ENCODE measurements at places on chromosomes 6 and 20.

DNA sequence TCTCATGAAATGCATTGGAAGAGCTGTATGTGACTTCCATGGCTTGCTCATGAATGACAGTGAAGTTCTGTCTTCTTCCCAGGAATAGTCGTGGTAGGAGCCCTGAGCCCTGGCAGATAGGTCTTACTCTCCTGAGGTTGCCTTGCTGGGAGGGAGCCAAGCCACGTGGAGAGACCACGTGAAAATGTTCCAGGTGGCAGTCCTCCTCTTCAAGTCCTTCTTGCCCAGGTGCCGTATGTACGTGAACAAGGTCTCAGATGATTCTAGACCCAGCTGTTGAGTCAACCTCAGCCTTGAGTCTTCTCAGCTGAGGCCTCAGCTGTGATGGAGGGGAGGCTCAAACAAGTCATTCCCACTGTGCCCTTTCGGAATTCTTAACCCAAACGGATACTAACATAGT lies 192.4 kb upstream of the PRDM1 start:
- no peak for DNase-seq

- no peak for DNase-seq
Observed at GRCh38 chr6:79546186-79546585, 9.0 kb upstream of the LCA5 start.

DNA sequence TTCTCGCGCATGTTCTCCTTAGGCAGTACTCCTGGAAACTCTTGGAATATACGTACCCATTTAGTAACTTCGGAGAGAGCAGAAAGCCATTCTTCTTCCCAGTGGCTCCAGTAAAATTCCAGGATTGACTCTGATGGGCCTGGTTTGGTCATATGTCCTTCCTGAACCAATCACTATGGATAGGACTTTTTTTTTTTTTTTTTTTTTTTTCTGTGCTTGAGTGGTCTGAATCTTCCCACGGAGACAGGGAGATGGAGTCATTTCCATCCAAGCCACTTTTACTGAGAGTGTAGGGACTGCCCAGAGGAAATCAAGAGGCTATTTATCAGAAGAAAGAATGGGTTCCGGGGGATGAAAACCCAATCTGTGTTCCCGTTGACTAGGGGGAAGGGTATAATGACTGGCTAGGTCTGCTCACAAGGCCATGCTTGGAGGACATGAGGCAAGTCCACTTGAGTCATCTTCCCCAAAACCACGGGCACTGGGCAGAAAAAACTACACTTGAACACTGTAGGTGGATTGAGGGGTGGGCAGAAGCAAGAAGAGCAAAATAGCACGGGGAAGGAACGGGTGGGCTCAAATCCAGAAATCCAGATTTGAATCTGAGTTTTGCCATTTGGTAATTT lies 35.4 kb upstream of the MRPS18A start:
- DNase-seq, result no peak

DNA sequence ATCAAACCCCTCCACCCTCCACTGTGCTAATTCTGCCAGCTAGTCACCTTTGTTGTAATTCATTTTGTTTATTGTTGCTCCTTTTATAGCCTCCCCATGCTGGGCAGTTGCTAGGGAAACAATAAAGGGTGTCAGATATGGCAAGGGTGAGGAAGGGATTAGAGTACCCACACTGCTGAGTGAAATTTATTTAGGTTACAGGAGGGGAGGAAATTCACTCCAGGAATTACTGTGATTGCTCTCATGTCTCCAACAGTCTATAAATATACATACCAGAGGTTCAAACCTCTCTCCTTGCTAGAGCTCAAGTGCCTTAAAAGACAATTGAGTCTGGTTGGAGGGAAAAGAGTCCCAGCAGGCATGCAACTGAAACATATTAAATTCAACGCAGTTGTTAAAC lies 90.6 kb upstream of the ADGRF1 start:
- DNase-seq, result no peak

- DNase-seq, result no peak
Observed at GRCh38 chr6:13187692-13188091, 140.6 kb downstream of the TBC1D7 start.

GRCh38 chr20:15673206-15673605 lies 900.0 kb downstream of the KIF16B start:
- peak; percentile 84 for DNase-seq

DNA sequence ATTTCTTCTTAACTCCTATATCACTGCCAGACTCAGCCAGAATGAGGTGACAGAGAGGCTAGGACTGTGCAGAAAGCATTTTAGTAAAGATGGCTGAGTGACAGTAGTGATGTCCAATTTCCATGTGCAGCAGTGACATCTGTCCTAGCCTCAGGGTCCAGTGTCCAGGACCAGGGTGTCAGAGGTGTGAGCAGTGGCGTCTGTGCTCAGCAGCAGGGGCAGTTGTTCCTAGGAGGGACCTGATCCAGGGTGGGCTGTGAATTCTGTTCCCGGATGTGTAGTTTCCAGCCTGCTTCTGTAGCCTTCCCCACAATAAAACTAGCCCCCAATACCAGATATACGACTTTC lies 6.0 kb downstream of the HLA-B start:
- no peak for DNase-seq

DNA sequence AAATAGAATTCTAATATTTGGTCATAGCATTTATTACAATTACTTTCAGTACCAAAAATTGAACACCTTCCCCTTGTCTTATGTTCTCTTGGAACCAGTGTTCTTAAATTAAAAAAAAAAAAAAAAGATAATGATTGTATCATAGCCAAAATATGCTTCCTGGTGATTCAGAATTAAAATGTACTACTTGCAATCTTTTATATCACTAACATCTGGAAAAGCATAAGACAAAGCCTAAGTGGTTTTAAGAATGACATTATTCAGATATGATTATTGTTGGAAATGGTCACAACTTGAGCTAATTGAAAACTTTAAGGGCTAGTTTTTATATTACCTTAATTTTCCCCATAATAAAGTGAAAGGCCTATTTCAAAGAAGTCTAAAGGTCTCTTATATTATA lies 493.3 kb upstream of the MARCKS start:
- DNase-seq, result no peak

DNA sequence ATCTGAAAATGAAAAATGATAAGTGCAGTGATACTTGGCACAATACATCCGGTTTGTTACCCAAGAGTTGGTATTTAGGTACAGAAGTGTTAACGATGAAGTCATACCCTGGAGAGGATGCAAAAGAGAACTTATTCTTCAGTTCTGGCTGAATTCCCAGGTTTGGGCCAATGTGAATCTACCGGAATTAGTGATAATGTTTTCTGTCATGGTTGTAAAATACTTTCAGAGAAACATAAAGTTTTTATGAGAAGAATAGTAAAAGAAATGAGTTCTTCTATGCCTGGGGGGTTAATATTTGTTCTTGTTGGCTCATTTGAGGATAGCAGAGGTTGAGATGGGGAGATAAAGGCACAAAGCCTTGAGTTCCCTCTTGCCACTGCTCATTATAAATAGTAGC lies 509.9 kb upstream of the POU3F2 start:
- no peak for DNase-seq

- no peak for DNase-seq
Observed at GRCh38 chr6:78324213-78324612, 543.1 kb upstream of the IRAK1BP1 start.

- no peak for DNase-seq
Observed at GRCh38 chr6:108288742-108289141, 6.1 kb upstream of the AFG1L start.

DNA sequence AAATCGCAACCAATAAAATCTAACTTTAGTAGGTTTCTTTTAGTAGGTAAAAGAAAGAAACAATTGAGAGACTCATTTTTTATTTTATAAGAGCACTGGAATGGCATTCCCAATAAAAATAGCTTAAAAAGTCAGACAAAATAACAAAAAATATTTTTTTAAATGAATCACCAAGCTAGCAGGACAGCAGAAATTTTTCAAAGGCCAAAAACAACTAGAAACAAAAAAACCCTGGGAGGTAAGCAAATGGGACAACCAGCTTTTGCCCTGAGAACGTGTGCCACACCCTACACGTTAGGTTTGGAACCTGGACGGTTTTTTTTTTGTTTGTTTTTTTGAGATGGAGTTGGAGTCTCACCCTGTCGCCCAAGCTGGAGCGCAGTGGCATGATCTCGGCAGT lies 19.6 kb downstream of the GPLD1 start:
- DNase-seq, result no peak

DNA sequence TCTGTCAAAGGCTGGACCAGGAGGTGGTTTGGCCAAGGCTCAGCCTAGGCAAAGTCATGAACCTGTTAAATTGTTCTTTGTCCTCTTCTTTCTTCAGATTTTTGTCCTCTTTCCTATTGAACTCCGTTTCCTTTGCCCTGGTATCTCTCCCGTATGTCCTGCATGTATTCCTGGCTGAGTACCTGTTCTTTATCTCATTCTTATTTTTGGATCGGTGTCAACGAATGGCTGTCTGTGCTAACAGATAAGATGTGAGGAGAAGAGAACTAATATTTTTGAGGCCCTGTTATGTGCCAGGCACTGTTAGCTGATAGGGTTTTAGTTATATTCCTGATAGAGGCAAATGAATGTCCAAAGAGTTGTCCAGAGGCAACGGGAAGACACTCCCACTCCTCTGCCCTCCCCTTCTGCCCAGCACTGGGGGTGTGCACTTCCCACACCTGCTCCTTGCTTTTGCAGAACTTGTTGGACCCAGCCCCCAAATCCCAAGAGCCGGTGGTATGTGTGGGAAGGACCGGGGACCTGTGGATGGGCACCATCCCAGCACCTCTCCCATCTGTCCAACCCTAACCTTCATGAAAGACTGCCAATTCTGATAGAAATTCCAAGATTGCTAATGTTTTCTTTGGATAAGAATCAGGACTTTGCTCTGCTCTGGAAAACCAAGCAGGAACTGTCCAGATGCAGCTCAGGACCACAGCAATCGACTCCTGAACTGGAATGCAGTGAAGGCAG lies 20.6 kb downstream of the MMP24OS start:
- DNase-seq, result no peak

DNA sequence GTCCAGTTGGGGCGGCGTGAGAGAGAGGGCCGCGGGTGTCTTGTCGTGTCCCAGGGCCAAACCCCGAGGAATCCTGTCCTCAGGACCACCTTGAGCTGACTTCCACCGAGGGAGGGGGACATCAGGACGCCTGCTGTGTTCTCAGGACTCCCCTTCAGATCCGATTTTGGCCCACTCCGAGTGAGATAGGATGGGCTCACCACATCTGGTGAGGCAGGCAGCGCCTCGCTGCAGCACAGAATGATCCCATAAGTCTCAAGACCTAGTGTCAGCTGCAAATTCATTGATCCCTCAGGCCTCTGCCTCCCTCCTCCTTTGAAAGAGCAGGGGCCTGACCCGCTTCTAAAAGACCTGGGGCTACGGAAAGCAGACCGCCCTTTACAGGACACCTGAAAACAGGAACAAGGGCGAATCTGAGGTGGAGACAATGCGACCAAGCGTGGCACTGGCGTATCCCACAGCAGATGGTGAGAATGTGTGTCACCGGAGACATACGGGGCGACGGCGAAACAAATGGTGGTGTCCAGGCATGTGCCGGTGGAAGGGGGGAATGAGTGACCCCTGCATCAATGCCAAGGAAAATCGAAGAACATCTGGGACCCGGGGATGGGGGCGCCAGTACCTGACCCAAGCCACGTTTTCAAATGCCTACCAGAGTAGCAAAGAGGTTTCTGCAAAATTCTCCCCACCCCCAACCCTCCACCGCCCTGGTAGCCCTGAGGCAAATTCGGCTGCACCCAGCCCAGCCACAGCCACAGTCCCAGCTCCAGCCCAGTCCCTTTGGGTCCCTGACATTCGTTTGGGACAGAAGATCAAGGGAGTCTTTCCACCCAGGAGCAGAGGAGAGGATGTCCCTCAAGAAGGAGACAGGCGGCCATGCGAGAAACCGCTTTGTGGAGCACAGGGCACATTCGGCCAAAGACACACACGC lies 162.1 kb upstream of the ZNF337 start:
- DNase-seq, result no peak

- no peak for DNase-seq
Observed at GRCh38 chr20:17828598-17829144, 128.9 kb downstream of the BANF2 start.

GRCh38 chr6:162151021-162151665 lies 576.4 kb downstream of the PRKN start:
- DNase-seq, result no peak

GRCh38 chr6:24802271-24803059 lies 3.7 kb upstream of the ARMH2 start:
- DNase-seq, result no peak

DNA sequence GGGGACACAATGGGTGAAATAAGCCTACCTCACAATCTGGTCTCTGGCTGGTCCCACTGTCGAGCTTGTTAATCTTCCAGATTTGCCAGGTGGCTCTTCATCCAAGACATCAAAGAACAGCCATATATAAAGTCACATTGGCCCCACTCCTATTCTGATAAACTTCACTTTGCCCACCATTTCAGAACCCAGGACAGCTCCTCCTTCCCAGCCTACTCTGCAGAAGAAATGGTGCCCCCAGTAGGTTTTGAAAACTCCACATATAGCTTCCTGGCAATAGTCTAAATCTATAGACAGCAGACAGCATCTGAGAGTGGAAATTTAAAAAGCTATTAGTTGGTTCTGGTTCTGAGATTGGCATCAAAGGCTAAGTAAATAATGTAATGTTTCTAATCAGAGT lies 143.1 kb upstream of the PCSK2 start:
- DNase-seq, result no peak

DNA sequence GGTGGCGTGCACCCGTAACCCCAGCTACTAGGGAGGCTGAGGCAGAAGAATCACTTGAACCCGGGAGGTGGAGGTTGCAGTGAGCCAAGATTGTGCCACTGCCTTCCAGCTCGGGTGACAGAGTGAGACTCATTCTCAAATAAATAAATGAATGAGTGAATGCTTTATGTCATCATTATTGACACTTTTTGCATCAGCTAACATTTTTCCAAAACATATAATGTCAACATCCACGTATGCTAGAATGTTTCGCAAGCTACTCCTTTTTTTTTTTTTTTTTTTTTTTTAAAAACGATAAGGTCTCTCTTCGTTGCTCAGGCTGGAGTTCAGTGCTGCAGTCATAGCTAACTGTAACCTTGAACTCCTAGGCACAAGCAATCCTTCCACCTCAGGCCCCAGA lies 72.2 kb downstream of the SENP6 start:
- no peak for DNase-seq

DNA sequence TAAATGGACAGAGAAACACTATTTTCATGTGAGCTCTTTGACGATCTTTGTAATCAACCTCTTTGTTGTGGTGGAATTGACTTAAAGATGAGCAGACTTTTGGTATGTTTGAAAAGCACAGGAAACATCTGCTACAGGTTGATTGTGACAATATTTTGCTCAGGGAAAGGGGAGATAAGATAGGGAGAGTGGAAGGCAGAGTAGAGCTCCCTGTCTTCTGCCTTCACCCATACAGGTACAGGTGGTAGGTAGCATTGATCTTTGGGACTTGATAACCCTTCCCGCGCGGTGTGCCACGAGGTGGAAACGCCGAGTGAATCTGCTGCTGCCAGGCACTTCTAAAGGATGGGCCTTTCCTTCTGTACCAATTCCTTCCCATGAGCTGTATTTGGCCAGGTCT lies 183.6 kb downstream of the UTRN start:
- no peak for DNase-seq

DNA sequence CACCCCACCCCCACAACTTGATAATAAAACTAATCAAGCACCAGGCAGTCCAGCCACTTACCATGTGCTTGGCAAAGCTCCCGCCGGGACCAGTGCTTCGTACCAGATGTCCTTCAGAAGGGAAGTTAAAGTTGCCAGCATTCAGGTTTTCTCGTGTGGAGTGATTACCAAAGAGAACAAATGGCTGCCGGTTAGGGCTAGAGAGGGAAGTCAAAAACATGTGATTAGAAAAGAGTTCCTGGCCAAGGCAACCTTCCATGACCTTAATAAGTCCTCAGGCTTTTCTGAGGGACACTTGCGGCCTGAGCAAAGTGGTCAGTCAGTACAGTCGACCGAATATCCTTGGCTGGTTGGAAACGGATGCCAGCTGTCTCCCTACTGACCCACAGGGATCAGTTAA lies 67.0 kb downstream of the DNAAF9 start:
- no peak for DNase-seq

All from AG09309 (cell line).